ENCODE measurements at places on chromosomes 3 and 15. TPM values are rescaled to one million over a fixed set of nuclear protein-coding genes. Genes with fewer than 3 reads are reported as not detected.

MRAS gene
- not detected for total RNA-seq

- DNase-seq, result no peak
These were observed 35.7 kb upstream of the TMEM45A start for GRCh38 chr3:100456745-100457144.

CCDC66 gene
- total RNA-seq, result 65.4 TPM

DNA sequence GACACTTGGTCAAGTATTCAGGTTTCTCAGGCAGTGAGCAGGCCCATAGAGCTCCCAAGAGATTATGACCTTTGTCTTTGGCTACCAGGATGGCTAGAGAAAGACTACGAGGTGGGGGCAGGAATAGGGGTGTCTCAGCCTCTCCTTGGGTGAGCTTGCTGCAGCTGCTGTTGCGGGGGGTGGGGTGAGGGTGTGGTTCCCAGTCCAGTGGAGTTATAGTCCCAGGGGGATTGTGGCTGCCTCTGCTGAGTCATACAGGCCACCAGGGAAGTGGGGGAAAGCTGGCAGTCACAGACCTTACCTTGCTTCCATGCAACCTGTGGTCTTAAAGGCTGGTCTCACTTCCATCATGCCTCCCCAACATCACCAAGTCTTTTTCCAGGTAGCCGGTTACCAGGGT is 31.7 kb downstream of the ATP2C1 start:
- DNase-seq, result no peak

ZMYND10 gene
- total RNA-seq, result 1.2 TPM

SLC6A20 gene
- 0.11 TPM for total RNA-seq

DNA sequence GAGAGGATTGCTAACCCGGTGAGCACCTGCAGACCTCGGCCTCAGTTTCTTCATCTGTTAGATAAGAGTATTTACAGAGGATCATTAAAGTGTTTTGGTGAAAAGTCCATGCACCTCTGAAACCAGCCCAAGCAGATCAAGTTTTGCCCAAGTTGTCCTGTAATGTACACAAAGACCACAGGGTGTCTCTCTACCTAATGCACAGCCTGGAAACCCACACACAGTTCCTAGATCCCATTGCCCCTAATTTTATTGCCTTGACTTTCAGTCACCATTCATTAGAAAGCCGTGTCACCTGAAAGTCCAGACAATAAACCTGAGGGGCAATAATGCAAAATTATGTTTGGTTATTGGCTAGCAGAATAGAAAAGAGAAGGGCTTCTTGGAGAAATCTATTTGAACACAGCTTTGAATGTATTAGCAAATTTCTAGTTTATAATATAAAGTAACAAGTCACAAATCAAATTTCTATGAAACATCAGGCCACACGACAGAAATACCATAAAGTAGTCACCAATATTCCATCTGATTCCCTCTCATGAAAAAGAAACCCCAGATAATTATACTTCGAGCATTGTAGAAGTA is 161.3 kb upstream of the SLC2A2 start:
- DNase-seq, result peak; percentile 10

GRCh38 chr15:40238532-40239403 is at the start of gene PAK6:
TSS of gene PAK6 (plus strand) at chr15:40239063. CDS start at chr15:40264786, 25,723 bp downstream.
- no peak for DNase-seq

BOC gene
- not detected for total RNA-seq

IMPG2 gene
- 0.22 TPM for total RNA-seq

TTLL13 gene
- 0.28 TPM for total RNA-seq

WDR5B gene
- total RNA-seq, result 2.7 TPM

DNA sequence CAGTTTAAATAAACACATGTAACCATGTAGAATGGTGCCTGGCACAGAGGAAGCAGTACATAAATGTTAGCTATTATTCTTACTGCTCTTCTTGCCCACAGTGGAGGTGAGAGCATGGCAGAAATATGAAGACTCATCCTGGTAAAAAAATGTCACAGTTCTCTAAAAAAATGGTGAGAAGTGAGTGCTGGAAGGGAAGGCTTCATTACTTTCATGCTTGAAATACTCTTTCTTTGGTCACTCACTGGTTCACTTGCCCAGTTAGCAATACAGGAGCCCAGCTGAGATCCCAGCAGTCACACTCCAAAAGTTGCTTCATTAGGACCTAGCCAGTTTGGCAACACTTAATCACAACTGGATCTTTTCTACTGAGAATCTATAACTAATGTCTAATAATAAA is 1017.2 kb downstream of the TUSC7 start:
- no peak for DNase-seq

BSN gene
- total RNA-seq, result 0.17 TPM

TMEM207 gene
- total RNA-seq, result not detected

GRCh38 chr15:39613271-39613670 is 32.4 kb downstream of the THBS1 start:
- DNase-seq, result no peak

GRCh38 chr3:25239042-25239441 is 189.0 kb upstream of the RARB start:
- no peak for DNase-seq

DNA sequence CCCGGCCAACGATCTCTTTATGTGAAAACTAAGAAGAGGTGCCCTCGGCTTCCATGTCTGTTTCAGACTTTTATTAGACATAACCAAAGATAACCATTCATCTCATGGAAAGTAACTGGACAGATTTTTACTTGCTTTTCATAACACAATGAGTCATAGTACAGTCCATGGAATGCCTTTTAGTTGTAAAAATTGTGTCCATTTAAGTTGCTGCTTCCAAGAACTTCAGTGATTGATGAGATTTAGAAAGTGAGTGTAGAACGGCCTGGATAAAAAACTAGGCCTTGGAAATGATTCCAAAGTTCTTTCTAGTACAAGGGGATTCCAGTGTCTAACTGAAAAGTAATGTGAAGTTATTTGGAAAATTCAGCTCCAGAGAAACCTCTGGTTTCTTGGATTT is 10.8 kb downstream of the EIF2AK4 start:
- no peak for DNase-seq

- no peak for DNase-seq
These were observed 1412.6 kb downstream of the ZPLD1 start for GRCh38 chr3:103847081-103848062.

GRCh38 chr15:38111070-38111469 is 141.6 kb upstream of the SPRED1 start:
- no peak for DNase-seq

- DNase-seq, result no peak
These were observed 478.7 kb downstream of the PDCD6IP start for GRCh38 chr3:34277110-34277509.

VEPH1 gene
- total RNA-seq, result not detected

DNA sequence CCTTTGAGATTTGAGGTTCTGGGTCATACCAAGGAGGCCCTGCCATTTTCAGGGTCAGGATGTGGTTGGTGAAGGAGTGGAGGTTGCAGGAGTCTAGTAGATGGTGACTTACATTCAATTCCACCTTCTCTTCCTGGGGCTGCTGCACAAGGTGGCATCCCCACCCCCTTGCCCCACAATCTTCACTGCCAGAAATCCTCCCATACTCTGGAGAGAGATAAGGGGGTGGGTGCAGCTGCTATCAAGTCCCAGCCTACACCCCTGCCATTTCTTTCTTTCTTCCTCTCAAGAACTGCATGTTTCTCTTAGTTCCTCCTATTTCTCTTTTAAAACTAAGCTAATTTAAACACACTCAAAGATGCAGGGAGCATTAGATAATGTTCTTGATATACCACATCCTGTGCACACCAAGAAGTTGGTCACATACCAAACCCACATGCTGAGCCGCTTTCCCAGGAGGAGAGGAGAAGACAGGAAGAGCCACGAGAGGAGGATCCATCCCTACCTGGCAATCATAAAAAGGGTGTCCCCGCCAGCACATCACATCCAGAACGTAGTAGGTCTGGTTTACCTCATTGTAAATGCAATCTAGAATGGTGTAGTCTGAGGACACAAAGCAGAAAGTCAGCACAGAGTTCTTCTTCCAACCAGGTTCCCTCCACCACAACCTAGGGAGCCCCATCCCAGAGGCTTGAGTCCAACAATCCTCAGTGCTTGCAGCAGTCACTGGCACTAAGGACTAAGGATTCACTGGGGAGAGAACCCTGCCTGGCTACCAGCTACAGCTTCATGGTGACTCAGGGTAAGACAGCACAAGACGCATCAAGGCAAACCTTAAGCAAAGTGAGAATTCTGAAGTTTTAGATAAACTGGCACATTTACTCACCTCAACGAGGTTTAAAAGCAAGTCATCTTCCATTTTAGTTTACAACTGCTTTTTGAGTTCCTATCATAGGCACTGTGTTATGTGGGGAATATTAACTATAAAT is 18.5 kb downstream of the SNUPN start:
- no peak for DNase-seq

GRCh38 chr3:42509111-42509510 is 6.7 kb downstream of the VIPR1 start:
- no peak for DNase-seq

- DNase-seq, result no peak
These were observed 196.5 kb downstream of the KLF13 start for GRCh38 chr15:31523027-31523654.

CHD2 gene
- 669 TPM for total RNA-seq

DAZL gene
- total RNA-seq, result not detected

GRCh38 chr15:77541421-77542181 is 91.1 kb downstream of the LINGO1 start:
- no peak for DNase-seq

GRCh38 chr3:195450731-195451229 is 8.0 kb upstream of the ACAP2 start:
- no peak for DNase-seq

- DNase-seq, result no peak
These were observed 13.5 kb upstream of the LINGO1 start for GRCh38 chr15:77646104-77646694.

GOLGA8S gene
- total RNA-seq, result 0.22 TPM

- no peak for DNase-seq
These were observed 38.9 kb upstream of the CLRN1 start for GRCh38 chr3:151011427-151011826.

- no peak for DNase-seq
These were observed 159.0 kb downstream of the CHSY1 start for GRCh38 chr15:101092867-101093202.

OR5H1 gene
- total RNA-seq, result not detected

DNA sequence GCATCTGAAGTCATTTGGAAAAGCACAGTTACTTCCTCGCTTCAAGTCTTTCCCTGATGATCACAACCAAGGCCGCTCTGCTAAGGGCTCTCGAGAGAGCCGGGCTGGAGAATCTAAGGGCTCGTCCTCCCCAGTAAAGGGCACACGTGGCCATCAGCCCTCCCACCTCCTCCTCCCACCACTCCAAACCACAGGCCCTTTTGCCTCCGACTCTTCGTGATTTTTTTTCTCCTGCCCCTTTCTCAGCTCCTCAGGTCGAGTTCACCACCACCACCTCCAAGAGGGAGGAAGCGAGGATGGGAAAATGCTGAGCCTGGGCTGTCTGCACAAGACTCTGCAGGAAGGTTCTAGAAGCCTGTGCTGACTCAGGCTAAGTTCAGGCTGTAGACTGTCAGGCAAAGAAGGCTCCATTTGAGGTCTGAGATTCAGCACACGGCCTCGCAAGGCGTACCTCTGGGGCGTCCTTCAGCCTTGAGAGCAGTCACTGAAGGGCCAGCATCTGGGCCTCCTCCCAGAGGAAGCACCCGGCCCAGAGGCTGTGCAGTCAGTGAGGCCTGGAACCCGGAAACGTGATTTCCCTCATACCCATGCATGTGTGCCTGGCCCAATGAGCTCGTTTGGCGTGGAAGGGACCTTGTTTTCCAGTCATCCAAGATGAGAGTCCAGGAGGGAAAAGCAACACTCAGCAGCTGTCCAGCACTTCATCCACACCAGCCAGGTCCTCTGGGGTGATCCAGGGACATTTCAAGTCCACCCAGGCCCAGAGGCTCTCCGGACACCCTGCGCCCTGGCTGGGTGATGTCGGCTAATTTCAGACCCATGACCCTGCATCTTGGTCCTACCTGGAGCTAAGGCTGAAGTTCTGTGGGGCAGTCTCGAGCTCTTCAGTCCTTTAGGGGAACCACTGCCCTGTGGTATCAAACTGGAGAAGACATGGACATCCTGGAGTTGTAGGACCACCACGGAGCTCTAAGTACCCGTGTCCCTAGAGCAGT is 196.8 kb downstream of the XXYLT1 start:
- DNase-seq, result no peak

DNA sequence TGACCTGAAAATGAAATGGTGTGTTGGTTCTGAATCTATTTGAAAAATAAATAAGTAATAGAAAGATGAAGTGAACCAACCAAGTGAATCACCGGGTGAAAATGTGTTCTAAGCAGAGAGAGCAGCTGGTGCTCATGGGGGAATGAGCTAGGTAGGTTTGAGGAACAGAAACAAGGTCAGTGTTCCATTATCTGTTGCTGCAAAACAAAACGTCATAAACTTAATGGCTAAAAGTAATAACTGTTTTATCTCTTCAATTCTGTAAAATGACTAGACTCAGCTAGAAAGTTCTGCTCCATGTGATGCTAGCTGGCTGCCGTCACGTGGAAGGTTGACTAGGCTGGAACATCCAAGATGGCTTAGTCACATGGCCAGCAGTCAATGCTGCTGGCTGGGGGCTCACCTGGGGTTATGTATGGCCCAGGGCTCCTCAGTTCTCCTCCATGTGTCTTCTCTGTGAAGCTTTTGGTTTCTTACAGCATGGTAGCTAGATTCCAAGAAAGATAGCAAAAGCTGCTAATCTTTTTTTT is 13.3 kb upstream of the SH3BP5 start:
- no peak for DNase-seq

DNA sequence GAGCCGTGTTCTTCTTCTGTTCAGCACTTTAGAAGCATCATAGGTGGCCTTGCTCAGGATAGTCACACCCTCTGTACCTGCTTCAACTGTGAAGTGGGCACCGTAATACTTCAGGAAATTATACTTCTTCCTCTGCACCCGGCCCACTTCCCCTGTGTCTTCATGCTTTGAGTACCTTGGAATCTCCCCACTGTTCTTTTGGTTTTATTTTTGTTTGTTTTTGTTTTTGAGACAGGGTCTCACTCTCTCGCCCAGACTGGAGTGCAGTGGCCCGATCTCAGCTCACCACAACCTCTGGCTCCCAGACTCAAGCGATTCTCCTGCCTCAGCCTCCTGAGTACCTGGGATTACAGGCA is 1.7 kb downstream of the P2RY14 start:
- DNase-seq, result peak; percentile 64

- no peak for DNase-seq
These were observed 23.9 kb downstream of the LDHAL6B start for GRCh38 chr15:59230531-59231055.

CCR1 gene
- total RNA-seq, result 0.86 TPM

SEMA6D gene
- total RNA-seq, result not detected

GRCh38 chr15:38216763-38217162 is 35.9 kb upstream of the SPRED1 start:
- no peak for DNase-seq

INAFM2 gene
- total RNA-seq, result 4.3 TPM

GRCh38 chr3:60588806-60589205 is 662.4 kb downstream of the FHIT start:
- no peak for DNase-seq

Measured in CD8-positive, alpha-beta T cell (primary cell).